ENCODE measurements at places on chromosomes 4 and X. TPM values are rescaled to one million over a fixed set of nuclear protein-coding genes. Genes with fewer than 3 reads are reported as not detected.
A peak's percentile ranks its signal among the peaks of the same experiment; 100 is the strongest.

DNA sequence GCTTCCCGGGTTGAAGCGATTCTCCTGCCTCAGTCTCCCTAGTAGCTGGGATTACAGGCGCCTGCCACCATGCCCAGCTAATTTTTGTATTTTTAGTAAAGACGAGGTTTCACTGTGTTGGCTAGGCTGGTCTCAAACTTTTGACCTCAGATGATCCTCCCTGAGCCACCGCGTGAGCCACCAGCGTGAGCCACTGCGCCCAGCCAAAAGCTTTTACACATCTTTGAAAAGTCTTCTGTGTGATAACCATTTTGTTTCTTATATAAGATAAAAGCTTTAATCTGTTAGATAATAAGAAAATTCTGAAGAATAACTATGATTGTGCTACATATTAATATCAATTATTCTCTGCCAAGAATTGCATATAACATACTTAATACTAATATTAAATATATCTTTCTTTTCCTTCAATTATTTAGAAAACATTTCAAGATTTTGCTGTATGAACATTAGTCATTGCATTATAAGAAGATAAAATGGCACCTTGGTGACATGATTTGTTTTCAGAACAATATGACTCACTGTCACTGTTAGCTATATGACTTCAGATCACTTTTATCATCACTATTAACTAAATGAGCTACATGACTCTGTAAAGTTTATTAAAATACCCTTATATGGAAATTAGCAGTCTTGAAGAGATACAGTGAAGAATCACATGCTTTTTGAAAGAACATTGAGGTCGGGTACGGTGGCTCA lies 33.4 kb downstream of the RUFY3 start:
- DNase-seq: no peak

- DNase-seq: no peak
Observed at GRCh38 chr4:124828382-124828781, 115.8 kb upstream of the ANKRD50 start.

GRCh38 chr4:61254406-61254805 lies 54.3 kb downstream of the ADGRL3 start:
- no peak for DNase-seq

DNA sequence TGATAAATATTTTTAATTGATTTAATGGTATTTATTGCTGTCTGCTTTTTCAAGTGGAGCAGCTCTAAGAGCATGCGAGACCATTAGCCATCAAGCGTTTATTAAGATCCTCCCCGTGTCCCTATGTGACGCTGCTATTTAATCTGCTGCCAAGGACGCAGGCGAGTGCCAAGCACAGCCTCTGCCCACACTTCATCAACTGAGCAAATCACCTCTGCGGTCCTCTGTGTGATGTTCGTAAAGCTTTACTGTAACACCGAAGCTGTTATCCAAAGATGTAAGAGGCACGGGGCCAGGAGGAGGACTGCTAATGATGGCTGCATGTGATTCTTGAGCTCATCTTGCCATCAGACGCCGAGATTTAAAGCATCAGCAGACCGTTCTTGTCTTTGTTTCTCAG lies 79.5 kb downstream of the STOX2 start:
- DNase-seq: no peak

The S100P gene
- total RNA-seq: 1.0 TPM

The HS3ST1 gene
- 0.78 TPM for total RNA-seq

GRCh38 chr4:177761692-177762091 lies 319.5 kb upstream of the AGA start:
- no peak for DNase-seq

The KLB gene
- total RNA-seq: 3.6 TPM

The LRAT gene
- 0.78 TPM for total RNA-seq

- DNase-seq: peak; percentile 93
Observed at GRCh38 chr4:152935631-152936445, at the start of gene FHDC1. Gene FHDC1 (plus strand): TSS chr4:152936323. CDS start chr4:152943058, 6,735 bp downstream.

DNA sequence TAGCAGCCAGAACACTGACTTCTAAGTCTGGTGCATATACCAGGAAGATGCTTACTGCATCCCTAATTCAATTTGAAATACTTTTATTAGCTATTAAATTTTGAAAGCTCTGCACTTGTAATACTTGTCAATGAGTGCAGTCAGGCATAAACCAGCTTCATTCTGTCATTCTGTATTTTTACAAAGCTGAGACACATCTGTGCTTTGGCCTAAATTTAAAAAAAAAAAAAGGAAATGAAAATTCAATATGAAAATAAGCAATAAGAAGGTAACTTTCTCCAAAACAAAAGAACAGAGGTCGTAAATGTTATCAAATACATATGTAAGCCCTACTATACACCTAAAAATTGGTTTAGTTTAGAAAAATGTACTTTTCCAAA lies 7.0 kb downstream of the SMIM14 start:
- DNase-seq: no peak

DNA sequence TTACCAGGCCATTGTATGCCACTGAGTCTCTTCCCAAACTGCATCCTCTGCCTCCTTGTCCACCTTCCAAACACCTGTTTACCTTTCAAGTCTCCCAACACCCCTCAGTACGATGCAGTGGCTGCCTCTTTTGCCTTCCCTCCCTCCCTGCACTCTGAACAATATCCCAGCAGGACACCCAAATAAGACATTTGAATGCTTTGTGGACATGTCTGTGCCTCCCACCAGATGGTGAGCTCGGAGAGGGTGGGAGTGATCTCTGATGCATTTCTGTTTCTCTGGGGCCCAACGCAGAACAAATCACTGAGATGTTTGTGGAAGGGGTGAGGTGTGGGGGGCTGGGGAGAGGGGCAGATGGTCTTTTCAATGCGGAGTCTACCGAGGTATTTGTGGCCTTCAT lies 33.4 kb downstream of the PJA1 start:
- DNase-seq: no peak

- DNase-seq: no peak
Observed at GRCh38 chr4:5863461-5864113, 29.3 kb downstream of the CRMP1 start.

DNA sequence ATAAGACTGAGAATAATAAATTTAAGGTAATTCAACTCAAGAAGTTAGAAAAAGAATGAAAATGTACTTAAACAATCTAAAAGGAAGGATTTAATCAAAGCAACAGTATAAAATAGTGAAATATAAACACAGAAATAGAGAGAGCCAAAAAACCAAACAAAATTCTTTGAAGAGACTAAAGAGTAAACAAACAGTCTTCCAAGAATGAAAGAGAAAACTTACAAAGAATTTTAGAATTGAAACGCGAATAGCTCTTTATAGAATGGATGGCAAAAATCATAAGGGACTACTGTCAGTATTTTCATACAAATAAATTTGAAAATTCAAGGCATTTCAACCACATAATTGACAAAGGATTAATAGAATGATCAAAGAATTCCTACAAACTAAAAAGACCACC lies 41.7 kb downstream of the VEGFC start:
- DNase-seq: no peak

The CENPC gene
- 36.8 TPM for total RNA-seq

The TMPRSS11B gene
- total RNA-seq: not detected

The KDR gene
- total RNA-seq: 12.9 TPM

The NDST3 gene
- not detected for total RNA-seq

- no peak for DNase-seq
Observed at GRCh38 chrX:133794126-133794525, 191.3 kb downstream of the GPC3 start.

The MAGED2 gene
- 66.4 TPM for total RNA-seq

GRCh38 chr4:16206301-16206700 lies 20.0 kb downstream of the TAPT1 start:
- DNase-seq: no peak

DNA sequence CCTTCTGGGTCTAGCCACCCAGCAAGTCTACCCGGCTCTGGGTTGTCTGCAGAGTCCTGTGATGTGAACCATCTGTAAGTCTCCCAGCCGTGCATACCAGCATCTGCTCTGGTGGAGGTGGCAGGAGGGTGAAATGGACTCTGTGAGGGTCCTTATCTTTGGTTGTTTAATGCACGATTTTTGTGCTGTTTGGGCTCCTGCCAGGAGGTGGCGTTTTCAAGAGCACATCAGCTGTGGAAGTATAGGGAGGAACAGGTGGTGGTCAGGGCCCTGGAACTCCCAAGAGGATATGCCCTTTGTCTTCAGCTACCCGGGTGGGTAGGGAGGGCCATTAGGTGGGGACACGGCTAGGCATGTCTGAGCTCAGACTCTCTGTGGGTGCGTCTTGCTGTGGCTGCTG lies 66.5 kb upstream of the ZFP42 start:
- DNase-seq: no peak

DNA sequence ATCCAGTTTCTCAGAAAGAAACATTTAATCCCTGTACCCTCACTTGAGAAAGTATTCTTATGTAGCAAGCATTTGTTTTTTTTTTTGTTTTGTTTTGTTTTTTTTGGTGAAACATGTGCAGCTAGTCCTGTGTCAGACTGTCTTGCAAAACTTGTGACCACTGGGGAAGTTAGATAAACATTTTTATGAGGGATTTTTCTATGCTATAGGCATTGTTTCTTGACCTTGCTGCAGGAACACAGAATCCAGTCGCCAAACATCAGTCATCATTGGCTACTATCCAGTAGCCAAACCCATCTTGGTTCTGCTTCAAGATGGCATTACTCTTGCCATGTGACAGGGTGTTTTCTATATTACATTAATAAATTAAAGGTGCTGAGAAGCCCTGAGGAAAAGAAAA lies 7.7 kb upstream of the MAPK10 start:
- no peak for DNase-seq

- no peak for DNase-seq
Observed at GRCh38 chrX:64093761-64094160, 111.7 kb downstream of the AMER1 start.

The SYP gene
- total RNA-seq: 5.4 TPM

The OTC gene
- total RNA-seq: 3.6 TPM

DNA sequence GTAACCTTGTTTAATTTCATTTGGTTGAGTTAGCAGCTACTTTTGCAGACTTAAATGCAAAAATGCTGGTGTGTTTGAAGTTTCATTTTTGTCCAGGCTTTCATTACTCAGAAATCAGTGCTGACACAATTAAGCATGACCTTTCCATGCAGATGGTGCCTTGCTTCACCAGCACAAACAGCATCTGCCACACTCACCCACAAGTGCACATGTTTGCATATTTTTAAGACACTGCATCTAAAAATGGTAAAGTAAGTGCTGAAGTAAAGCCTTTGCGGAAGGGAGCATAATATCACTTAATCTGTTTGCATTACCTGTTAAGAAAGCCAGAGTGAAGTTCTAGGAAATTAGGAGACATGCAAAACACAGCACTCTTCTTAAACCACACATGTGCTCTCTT lies 7.3 kb upstream of the DAPP1 start:
- no peak for DNase-seq

The GPR34 gene
- 1.3 TPM for total RNA-seq

The PDE6B gene
- total RNA-seq: 0.26 TPM

The RNF113A gene
- total RNA-seq: 10.5 TPM

The SORCS2 gene
- 0.33 TPM for total RNA-seq

- DNase-seq: no peak
Observed at GRCh38 chr4:9942921-9943600, 78.2 kb downstream of the SLC2A9 start.

GRCh38 chrX:55102754-55103153 lies 13.9 kb downstream of the PAGE2 start:
- no peak for DNase-seq

The GAGE13 gene
- total RNA-seq: not detected

DNA sequence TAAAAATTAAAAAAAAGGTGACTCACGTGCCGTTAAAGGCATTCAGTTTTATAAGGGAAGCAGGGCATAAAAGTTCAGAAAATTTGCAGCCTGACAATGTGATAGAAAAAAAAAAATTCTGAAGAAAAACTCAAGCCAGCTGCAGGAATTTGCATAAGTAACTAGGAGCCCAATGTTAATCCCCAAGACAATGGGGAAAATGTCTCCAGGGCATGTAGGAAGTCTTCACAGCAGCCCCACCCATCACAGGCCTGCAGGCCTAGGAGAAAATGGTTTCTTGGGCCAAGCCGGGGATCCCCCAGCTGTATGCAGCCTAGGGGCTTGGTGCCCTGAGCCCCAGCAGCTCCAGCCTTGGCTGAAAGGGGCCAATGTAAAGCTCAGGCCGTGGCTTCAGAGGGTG lies 31.2 kb downstream of the CHM start:
- no peak for DNase-seq

The CTAG2 gene
- not detected for total RNA-seq

The TSPAN6 gene
- total RNA-seq: 19.2 TPM

DNA sequence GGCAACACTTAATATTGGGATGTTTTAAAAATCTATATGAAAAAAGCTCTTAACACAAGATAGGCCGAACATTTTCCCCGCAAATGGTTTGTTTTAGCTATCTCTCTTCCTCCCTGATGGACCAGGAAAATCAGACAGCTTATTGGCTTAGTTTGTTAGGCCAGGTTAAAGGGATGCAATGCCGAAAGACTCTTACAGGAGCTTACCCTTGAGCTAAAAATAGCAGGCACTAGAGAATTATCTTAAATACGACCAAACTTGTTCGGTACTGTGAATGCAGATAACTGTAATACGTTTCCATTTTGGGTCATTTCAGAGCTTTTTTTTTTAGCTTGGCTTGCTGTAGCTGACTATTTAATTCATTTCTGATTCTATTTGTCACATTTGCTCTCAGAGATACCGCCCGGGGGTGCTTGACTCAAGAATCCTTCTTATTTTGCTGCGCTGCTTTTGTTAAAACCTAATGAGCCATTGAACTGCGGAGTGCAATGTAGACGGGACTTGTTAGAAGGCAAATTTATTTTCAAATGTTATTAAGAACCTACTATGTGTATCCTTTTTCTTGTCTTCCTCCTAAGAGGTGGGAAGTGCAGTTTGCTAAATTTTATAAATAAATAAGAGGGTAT lies 23.3 kb downstream of the PPARGC1A start:
- DNase-seq: no peak

DNA sequence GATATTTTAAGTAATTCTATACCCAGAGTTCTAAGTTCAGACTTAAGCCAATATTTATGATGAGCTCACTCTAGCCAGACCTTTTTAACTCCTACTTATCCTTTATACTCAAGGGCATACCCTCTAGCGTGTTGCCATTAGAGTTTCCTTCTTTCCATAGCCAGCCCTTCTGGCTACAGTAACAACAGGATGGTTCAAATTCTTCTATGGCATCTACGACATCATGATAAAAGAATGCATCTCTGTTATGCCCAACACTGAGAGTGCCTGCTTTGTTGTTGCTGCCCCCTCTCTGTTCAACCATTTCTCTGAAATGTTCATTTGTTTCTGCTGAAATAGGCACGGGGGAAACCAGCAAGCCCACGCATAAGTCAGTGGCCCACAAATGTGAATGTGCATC lies 104.5 kb downstream of the UBE2NL start:
- DNase-seq: no peak

The CT47B1 gene
- not detected for total RNA-seq

The TCEAL7 gene
- 0.99 TPM for total RNA-seq
